ENCODE measurements at places on chromosomes 12 and 14. TPM values are rescaled to one million over a fixed set of nuclear protein-coding genes. Genes with fewer than 3 reads are reported as not detected.

ARG2 gene
- total RNA-seq = 3.1 TPM

IL31 gene
- total RNA-seq = not detected

LTB4R2 gene
- 3.2 TPM for total RNA-seq

GRCh38 chr12:6692888-6693287 lies 3.7 kb upstream of the ZNF384 start:
- DNase-seq = no peak

GRCh38 chr14:84482256-84483071 lies 1047.5 kb upstream of the FLRT2 start:
- no peak for DNase-seq

DNA sequence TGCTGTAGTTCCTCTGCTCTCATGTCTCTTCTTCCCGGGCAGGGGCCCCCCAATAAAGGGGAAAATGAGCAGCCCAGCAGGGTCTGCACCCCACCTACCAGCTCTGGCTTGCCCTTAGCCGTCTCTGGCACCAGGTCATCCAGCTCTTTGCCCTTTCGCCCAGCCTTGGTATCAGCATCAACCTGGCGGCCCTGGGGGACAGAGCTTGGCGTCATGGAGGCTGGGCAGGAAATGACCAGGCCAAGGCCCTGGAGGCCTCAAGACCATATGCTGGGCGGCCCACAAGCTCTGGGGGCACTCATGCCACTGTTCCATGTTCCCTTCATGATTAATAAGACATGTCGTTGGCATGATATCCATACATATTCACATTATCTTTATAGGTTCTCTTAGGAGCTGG lies 14.7 kb downstream of the MYL6 start:
- DNase-seq = no peak

- peak; percentile 60 for DNase-seq
Measured at GRCh38 chr12:106682594-106683234, 91.8 kb upstream of the RIC8B start.

GRCh38 chr12:42587601-42588523 lies 1.7 kb downstream of the PRICKLE1 start:
- DNase-seq = no peak
